ENCODE measurements at places on chromosomes 5 and 9. TPM values are rescaled to one million over a fixed set of nuclear protein-coding genes. Genes with fewer than 3 reads are reported as not detected.

The NUTM2G gene
- total RNA-seq: not detected

- DNase-seq: peak; percentile 16
- H3K36me3 ChIP-seq: no peaks in the 10 kb centered on the region
- no peaks in the 10 kb centered on the region for H3K27me3 ChIP-seq
- H3K4me1 ChIP-seq: no peaks in the 10 kb centered on the region
Observed at GRCh38 chr5:68369023-68369359, 153.4 kb downstream of the PIK3R1 start.

GRCh38 chr5:176562189-176562588 is 13.0 kb downstream of the CDHR2 start:
- H3K27ac ChIP-seq: no peak overlapping the region
- H3K27me3 ChIP-seq: peaks cover 28% of the 10 kb centered on the region
- H3K36me3 ChIP-seq: no peaks in the 10 kb centered on the region
- no peak overlapping the region for H3K4me3 ChIP-seq

The FAT2 gene
- under 0.01 TPM for total RNA-seq

The FOXD4L5 gene
- total RNA-seq: under 0.01 TPM

DNA sequence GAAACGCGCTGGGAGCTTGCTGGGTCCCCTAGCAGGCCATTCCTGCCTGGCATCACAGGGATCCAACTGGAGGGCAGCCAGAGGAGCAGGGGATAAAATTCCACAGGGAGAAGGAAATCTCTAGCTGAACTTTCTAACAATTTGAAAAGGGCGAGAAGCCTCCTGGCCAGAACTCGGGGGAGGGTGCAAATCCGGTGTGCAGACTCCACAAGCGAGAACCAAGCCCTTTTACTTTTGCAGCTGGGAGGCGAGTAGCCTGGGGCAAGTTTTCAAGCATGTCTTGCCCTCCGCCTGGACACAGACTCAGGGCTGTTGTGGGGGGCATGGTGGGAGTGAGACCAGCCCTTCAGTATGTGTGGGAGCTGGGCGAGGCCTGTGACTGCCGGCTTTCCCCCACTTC is 14.3 kb upstream of the POU5F2 start:
- H3K27me3 ChIP-seq: no peaks in the 10 kb centered on the region
- H3K4me3 ChIP-seq: no peak overlapping the region
- peaks cover 1% of the 10 kb centered on the region for H3K36me3 ChIP-seq

- H3K27ac ChIP-seq: no peak overlapping the region
- DNase-seq: no peak
- peaks cover 12% of the 10 kb centered on the region for H3K36me3 ChIP-seq
- H3K4me1 ChIP-seq: peaks cover 4% of the 10 kb centered on the region
- no peak overlapping the region for H3K4me3 ChIP-seq
- no peaks in the 10 kb centered on the region for H3K27me3 ChIP-seq
Observed at GRCh38 chr9:97567182-97567893, 65.8 kb downstream of the TSTD2 start.

GRCh38 chr9:85013703-85014102 is 344.2 kb downstream of the NTRK2 start:
- no peaks in the 10 kb centered on the region for H3K4me1 ChIP-seq
- H3K27me3 ChIP-seq: no peaks in the 10 kb centered on the region

DNA sequence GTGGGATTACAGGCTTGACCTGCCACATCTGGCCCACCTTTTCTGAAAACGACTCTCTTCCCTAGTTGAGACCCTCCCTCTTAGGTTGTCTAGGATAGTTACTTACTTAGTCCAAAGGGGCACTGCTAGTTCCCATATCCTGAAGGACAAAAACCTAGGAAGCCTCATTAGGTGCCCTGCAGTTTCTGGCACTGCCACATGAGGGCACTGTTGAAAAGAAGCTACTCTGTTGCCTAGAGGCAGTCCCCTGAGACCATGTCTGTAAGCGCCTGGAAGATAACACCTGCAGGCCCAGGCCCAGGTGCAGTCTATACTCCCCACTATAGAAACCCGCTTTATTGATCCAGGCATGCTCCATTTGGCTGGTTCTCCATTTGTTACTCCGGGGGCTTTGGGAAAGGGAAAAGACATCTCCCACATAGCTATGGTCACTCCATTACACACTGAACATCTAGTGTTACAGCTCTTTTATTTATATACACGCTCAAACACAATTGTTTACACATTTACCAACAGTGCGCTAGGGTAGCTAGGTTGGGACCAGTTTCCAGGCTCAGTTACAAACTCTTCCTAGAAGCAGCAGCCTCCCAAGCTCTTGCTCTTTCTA is 73.4 kb upstream of the PPARGC1B start:
- no peak overlapping the region for H3K4me3 ChIP-seq
- no peak overlapping the region for H3K27ac ChIP-seq
- no peaks in the 10 kb centered on the region for H3K4me1 ChIP-seq
- no peak for DNase-seq

DNA sequence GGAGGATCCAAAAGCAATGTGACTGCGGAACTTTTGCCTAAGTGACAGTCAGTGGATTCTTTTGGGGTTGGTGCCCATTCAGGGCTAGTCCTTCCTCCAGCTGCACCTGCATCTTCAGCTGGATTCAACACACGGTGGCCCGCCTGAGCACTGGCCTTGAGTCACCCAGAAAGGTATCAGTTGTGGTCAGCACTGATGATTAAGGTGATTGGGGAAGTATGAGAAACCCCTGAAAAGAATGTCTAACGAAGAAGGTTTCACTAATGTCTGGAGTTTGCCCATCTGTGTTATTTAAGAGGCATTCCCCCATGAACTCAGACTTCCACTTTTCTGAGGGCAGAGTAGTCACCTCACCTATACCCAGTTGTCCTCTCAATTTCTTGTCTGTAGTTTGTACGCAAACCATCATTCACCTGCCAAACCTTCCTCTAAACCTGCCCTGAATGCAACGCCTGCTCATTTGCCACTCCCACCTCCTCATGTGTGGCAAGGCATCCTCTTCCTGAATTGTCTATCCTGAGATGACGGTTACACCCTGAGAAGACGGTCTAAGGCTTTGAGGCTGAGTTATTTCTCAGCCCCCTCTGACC is 27.2 kb downstream of the CSF2 start:
- no peaks in the 10 kb centered on the region for H3K27me3 ChIP-seq
- H3K4me3 ChIP-seq: no peak overlapping the region
- no peak for DNase-seq
- H3K4me1 ChIP-seq: peaks cover 28% of the 10 kb centered on the region

DNA sequence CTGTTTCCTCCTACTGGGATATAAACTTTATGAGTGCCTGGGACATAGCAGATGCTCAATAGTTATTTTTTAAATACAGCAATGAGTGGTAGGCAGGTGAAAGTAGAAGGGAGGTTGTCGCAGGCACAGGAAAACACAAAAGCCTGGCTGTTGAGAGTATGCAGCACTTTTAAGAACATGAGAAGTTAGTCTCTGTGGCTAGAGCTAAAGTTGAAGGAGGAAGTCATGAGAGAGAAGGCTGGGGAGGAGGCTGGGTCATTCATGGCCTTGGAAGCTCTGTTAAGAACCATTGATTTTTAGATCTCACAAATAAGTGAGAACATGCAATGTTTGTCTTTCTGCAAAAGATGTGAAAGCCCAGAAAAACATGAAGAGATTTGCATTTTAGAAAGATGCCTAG is 126.7 kb downstream of the PRKACG start:
- H3K4me3 ChIP-seq: no peak overlapping the region
- no peak for DNase-seq
- H3K27me3 ChIP-seq: no peaks in the 10 kb centered on the region
- no peaks in the 10 kb centered on the region for H3K36me3 ChIP-seq
- no peak overlapping the region for H3K27ac ChIP-seq

DNA sequence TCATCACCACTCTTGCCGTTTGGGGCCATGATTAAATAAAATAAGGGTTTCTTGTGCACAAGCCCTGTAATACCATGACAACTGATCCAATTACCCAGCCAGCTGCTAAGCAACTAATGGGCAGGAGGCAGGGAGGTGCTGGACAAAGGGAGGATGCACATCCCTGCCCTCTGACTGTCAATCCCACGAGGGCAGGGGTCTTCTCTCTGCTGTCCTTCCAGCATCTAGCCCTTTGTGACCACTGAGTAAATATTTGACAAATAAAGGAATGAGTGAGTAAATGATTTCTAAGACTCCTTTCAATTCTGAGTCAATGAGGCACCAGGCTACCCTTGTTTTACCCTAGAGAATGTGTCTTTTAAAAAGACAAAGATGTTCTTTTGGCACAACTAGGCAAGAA is 247.1 kb downstream of the SYK start:
- DNase-seq: no peak
- H3K27me3 ChIP-seq: no peaks in the 10 kb centered on the region
- H3K4me1 ChIP-seq: peaks cover 9% of the 10 kb centered on the region
- peak overlapping the region; percentile 38 for H3K27ac ChIP-seq
- H3K4me3 ChIP-seq: no peak overlapping the region

The SH3PXD2B gene
- 8.2 TPM for total RNA-seq

GRCh38 chr5:75057561-75057960 is 5.2 kb upstream of the GCNT4 start:
- no peak overlapping the region for H3K27ac ChIP-seq
- H3K36me3 ChIP-seq: no peaks in the 10 kb centered on the region
- no peak for DNase-seq
- H3K4me3 ChIP-seq: no peak overlapping the region
- H3K27me3 ChIP-seq: no peaks in the 10 kb centered on the region
- peaks cover 10% of the 10 kb centered on the region for H3K4me1 ChIP-seq

The EDIL3 gene
- 101 TPM for total RNA-seq

DNA sequence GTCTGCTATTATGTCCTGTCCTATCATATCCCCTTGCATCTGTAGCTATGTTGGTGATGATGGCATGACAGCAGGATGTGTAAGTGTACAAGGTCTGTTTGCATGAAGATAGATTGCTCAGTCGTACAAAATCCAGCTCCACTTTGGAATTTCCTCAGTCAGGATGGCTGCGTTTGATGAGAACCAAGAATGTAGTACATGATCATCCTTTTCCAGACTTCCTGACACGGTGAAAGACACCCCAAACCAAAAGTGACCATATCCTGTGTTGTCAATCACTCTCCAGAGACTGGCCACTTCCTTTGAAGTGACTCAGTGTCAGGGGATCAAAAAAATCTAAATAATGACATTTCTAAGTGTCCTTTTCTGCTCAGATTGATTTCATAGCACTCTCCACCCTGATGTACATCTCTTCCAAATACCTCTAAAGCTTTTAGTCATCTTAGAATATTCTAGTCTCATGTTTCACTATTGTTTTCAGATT is 213.4 kb downstream of the PLK2 start:
- H3K27me3 ChIP-seq: no peaks in the 10 kb centered on the region
- H3K4me1 ChIP-seq: peaks cover 3% of the 10 kb centered on the region
- H3K36me3 ChIP-seq: no peaks in the 10 kb centered on the region
- H3K27ac ChIP-seq: no peak overlapping the region
- H3K4me3 ChIP-seq: no peak overlapping the region

DNA sequence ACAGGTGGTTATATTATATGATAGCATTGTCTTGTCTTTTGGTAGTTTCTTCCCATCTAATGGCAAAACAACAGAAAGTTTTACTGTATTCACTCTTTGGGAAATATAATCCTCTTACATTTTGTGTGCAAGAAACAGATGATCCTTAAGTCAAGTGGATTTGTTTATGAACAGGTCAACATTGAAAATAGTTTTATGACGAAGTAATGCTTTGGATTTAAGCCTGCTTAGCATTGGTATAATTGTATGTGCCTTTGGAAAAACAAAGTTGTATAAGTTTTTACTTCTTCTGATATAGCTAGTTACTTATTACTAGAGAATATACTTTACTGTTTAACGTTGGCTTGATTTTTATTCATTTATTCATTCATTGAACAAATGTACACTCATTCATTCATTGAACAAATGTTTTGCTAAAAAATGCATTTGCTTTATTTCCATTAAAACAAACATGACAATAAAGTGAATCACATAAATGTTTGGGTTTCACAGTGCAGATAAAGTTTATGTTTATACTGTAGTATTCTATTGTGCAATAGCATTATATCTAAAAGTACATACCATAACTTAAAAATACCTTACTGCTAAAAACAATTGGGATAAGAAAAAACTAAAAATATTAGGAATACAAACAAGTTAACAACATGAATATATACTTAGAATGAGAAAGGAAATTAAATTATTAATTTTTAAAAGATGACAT is 12.3 kb downstream of the SGCD start:
- no peak overlapping the region for H3K4me3 ChIP-seq
- peaks cover 9% of the 10 kb centered on the region for H3K36me3 ChIP-seq
- no peak overlapping the region for H3K27ac ChIP-seq

GRCh38 chr9:69389437-69389995 is 64.5 kb downstream of the ENTREP1 start:
- H3K36me3 ChIP-seq: no peaks in the 10 kb centered on the region
- H3K4me3 ChIP-seq: no peak overlapping the region
- H3K4me1 ChIP-seq: no peaks in the 10 kb centered on the region
- peaks cover 21% of the 10 kb centered on the region for H3K27me3 ChIP-seq

DNA sequence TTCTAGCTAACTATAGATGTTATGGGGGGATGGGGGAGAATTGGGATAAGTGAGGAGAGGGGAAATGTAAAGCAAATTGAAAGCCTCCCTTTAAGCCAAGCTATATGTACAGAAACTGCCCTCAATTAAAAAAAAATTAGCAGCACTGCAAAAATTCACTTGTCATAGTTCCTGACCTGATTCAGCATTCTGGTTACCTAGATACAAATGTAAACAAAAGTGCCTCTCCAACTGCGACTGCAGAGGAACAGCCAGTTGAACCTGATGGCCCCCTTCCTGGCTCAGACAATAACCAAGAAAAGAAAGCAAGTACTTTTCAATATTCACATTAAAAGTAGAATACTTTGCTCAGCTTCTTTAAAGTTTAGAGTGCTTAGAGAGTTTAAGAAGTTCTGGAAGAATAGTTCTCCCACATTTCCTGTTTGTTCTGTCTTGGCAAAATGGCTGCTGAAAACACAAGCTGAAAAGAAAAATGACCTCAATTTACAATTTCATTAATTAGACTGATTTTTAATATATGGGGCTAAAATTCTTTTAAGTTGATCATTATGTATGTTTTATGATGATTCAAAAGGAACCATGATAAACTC is 1.5 kb downstream of the FAM81B start:
- peaks cover 2% of the 10 kb centered on the region for H3K27me3 ChIP-seq
- no peak overlapping the region for H3K27ac ChIP-seq
- no peaks in the 10 kb centered on the region for H3K4me1 ChIP-seq
- no peak for DNase-seq
- no peaks in the 10 kb centered on the region for H3K36me3 ChIP-seq

GRCh38 chr9:22975951-22976350 is 529.3 kb downstream of the DMRTA1 start:
- no peak overlapping the region for H3K4me3 ChIP-seq
- H3K27ac ChIP-seq: no peak overlapping the region
- no peaks in the 10 kb centered on the region for H3K27me3 ChIP-seq
- H3K36me3 ChIP-seq: no peaks in the 10 kb centered on the region
- H3K4me1 ChIP-seq: no peaks in the 10 kb centered on the region

DNA sequence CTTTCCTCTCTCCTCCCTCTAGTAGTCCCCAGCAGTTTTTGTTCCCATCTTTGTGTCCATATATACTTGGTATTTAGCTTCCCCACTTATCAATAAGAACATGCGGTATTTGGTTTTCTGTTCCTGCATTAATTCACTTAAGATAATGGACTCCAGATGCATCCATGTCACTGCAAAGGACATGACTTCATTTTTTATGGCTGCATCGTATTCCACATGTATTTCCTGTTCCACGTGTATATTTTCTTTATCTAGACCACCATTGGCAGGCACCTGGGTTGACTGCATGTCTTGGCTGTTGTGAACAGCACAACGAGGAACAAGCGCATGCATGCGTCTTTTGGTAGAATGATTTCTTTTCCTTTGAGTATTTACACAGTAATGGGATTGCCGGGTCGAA is 6.2 kb downstream of the ZNF79 start:
- no peak overlapping the region for H3K4me3 ChIP-seq
- H3K27me3 ChIP-seq: no peaks in the 10 kb centered on the region
- no peaks in the 10 kb centered on the region for H3K4me1 ChIP-seq
- H3K36me3 ChIP-seq: peaks cover 27% of the 10 kb centered on the region
- no peak for DNase-seq
- H3K27ac ChIP-seq: no peak overlapping the region

The AGXT2 gene
- total RNA-seq: not detected

The NEUROG1 gene
- total RNA-seq: not detected
